ENCODE measurements at places on chromosomes 2 and 18.

DNA sequence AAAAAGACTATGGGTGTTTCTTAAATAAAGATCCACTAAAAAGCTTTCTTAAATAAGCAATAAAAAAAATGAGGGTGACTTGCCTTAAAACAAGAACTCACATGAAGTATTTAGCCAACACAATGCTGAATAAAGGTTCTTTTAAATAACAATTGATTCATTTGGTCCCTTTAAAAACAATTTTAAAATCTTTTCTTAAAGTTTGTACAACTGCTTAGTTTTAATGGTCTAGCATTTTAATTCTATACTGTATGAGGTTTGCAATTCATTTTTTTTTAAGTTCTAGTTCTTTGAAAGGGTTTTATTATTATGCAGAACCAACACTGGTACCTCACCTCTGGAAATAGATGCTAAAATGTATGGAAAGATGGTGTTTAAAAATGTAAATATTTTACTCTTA, 1017.5 kb downstream of the LRP1B start:
- DNase-seq = no peak

- DNase-seq = no peak
These were observed 125.8 kb upstream of the PGAP1 start for GRCh38 chr2:197052356-197052755.

DNA sequence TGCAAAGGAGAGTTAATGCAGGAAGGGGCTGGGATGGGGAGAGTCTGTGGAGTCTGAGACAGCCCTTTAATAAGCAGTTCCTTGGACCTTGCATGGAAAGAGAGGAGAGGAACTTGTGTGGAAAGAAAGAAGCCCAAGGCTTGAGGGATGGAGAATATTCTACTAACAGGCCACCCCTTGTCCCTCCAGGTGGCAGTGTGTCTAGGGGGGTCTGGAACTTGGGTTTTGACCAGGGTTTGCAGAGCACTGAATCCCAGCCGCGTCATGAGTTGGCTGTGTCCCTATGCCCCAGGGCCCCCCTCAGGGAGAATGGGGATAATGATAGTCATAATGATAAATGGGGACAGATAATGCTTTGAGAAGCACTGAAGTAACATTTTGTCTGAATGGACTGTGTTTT, 15.0 kb downstream of the TCF7L1 start:
- no peak for DNase-seq

- no peak for DNase-seq
These were observed 32.5 kb downstream of the TET3 start for GRCh38 chr2:74017223-74017622.

DNA sequence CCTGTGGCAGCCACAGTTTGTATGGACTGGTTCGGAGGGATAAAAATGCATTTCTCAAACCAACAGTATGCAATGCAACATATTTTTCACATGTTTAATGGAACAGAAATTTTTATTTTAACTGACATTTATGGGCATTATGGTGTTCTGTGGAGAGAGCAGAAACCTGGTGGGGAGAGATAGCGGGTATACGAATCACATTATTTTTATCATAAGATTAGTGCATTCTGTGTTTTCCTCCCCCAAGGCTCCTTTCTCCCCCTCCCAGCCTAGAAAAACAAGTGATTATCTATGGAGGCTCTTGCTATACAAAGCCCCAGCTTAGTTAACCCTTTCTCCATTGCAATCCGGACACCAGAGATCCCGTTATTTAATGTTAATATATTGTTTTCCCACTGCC, 289.8 kb upstream of the PIK3C3 start:
- DNase-seq = no peak

GRCh38 chr2:122055521-122055931, 300.1 kb downstream of the TSN start:
- no peak for DNase-seq

DNA sequence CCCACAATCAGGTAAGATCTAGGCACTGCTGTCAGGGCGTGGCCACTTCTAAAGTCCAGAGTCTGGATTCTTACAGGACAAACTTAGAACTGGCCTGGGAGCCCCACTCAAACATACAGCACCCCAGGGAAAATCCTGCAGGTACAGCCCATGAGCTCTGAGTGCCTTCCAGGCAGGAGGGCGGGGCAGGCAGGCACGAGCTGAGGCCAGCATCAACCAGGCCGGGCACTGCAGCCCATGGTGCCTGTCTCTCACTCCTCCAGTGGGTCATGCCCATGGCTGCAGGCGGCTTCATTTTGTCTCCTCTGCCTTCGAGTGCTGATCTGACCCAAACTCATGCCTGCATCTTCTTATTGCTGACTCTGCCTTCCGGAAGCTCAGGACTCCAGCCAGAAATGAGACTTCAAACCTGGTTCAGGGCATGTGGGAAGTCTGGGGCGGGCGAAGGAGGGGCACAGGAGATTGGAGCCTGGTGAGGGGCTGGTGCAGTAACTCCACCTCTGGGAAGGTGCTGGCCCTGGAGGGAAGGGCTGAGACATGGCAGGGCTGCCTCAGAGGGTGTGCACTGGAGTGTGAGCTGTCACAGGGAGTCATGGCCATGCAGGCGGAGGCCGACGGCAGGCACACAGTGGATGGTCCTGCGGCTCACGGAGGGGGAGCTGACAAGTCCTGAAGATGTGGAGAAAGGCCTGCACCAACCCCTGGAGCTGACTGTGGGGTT, 40.5 kb downstream of the HS6ST1 start:
- no peak for DNase-seq

All from skin of body (tissue), 3 donors.